ENCODE measurements at places on chromosomes 7 and 10. TPM values are rescaled to one million over a fixed set of nuclear protein-coding genes. Genes with fewer than 3 reads are reported as not detected.

WDFY4 gene
- total RNA-seq, result 1.5 TPM

GRCh38 chr10:80714566-80714965, 176.9 kb downstream of the SH2D4B start:
- no peak for DNase-seq

IKZF1 gene
- 5.6 TPM for total RNA-seq

GRCh38 chr10:1440897-1441296, 296.4 kb downstream of the ADARB2 start:
- DNase-seq, result no peak
